ENCODE measurements at places on chromosomes 3 and 15.

DNA sequence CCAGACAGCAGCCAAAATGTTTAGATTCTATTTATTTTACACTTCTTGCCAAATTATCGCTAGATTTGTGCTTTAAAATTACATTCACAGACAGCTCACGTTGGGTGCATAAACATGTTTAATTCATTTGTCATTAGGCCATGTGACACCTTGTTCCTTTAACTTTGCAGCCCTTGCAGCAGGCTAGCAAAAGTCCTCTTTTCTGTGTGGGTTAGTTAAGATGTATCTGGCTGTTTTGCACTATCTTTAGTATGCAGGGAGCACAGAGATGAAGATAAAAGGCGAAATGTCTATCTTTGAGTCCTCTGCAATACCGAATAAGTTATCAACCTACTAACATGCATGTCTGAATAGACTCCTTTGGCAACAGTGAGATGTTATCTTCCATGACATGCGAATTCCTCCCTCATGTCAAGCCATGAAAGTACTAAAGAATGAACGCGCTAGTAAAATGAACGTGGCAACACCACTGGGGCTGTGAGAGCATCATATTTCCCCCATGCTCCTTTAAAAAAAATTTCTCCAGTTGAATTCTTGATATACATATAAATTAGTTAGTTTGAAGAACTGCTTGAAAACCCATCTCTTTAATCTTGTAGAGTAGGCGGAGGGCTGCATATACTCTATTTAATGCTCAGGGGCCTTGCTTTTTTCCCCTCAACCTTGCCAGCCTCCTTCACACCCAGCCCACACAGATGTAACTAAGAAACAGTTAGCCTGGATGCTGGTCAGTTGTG is 620.4 kb upstream of the NR2F2 start:
- DNase-seq: no peak

- DNase-seq: no peak
These were observed 43.2 kb upstream of the ADCY5 start for GRCh38 chr3:123491966-123492587.

DNA sequence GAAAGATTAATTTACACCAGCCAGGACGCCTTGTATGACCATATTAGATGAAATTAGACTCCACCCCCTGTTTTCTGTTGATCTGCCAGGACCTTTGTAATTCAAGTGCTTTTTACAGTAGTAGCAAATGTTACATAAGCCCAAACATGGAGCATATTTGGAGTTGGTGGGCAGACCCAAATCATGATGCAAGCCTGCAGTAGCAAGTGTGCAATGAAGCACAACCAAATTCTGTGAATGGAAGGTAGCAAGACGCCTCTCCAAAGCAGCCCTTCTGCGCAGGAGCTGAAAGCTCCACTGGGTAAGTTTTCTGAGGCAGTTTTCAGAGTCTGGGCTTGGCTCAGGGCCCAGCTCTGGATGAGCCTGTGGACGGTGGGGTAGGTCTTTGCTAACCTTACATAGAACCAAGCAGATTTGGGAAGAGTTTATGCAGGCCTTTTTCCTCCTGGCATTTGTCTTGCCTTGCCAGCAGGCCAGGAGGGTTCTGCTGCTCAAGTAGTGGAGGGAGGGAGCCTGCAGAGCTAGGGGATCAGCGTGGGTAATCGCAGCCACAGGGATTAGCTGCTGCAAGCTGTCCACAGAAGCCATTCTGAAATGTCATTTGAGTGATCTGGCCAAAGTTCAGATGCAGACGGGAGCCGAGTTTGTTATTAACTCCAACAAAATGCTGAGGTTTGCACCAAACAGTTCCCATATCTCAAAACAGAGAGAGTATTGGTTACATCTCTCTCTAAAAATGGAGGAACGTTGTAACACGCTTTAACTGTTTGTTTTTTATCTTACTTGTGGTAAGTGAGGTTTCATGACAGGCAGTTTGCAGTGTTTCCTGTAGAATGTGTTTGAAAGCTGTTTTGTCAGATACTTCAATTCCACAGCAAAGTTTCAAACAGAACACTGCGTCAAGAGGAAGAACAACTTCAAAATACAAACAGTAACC is 55.4 kb downstream of the PSMD6 start:
- DNase-seq: no peak

DNA sequence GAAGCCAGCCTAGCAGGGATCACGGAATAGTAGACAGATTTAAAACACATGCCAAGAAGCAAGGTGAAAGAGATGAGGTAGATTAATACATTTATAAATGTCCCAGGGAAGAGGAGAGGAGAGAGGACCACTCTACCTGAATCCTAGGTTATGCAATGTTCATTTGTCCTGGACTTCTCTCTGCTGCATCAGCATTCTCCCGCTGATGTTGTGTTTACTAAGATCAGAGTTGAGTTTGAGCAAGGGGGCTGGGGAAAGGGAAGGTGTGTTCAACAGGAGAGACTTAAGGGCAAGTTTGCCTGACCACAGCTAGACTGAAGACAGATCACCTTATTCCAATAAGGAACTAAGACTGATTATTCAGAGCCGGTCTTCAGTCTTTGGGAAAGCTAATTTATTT is 1.1 kb upstream of the KPNA1 start:
- DNase-seq: no peak

DNA sequence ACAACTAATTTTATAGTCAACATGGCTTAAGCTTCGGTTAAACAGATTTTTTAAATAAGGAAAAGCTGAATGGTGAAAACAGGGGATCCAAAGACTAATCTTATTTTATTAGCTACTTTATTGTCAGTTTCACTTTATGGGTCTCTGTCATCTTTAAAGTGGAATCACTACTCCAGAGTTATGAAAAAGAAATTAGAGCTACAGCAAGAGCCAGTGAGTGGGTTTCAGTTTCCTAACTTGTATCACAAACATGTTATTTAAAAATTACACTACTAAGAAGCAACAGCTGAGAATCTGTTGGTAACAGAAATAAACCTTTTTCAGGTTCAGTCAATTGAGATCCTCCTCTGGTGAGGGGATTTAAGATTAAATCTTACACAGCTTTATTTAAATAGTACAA is 10.0 kb downstream of the PHC3 start:
- no peak for DNase-seq
